Glutamatergic neuron (in vitro differentiated cells): ENCODE measurements at places on chromosomes 16 and 17.

- no peaks in the 10 kb centered on the region for H3K36me3 ChIP-seq
- no peak overlapping the region for H3K27ac ChIP-seq
- no peak overlapping the region for H3K4me3 ChIP-seq
- no peak for DNase-seq
Observed at GRCh38 chr17:45139533-45139920, 4.0 kb downstream of the ACBD4 start.

GRCh38 chr16:26365161-26365940, 673.6 kb downstream of the HS3ST4 start:
- no peak overlapping the region for H3K4me3 ChIP-seq
- DNase-seq: no peak
- H3K36me3 ChIP-seq: peaks cover 4% of the 10 kb centered on the region
- H3K27ac ChIP-seq: no peak overlapping the region

DNA sequence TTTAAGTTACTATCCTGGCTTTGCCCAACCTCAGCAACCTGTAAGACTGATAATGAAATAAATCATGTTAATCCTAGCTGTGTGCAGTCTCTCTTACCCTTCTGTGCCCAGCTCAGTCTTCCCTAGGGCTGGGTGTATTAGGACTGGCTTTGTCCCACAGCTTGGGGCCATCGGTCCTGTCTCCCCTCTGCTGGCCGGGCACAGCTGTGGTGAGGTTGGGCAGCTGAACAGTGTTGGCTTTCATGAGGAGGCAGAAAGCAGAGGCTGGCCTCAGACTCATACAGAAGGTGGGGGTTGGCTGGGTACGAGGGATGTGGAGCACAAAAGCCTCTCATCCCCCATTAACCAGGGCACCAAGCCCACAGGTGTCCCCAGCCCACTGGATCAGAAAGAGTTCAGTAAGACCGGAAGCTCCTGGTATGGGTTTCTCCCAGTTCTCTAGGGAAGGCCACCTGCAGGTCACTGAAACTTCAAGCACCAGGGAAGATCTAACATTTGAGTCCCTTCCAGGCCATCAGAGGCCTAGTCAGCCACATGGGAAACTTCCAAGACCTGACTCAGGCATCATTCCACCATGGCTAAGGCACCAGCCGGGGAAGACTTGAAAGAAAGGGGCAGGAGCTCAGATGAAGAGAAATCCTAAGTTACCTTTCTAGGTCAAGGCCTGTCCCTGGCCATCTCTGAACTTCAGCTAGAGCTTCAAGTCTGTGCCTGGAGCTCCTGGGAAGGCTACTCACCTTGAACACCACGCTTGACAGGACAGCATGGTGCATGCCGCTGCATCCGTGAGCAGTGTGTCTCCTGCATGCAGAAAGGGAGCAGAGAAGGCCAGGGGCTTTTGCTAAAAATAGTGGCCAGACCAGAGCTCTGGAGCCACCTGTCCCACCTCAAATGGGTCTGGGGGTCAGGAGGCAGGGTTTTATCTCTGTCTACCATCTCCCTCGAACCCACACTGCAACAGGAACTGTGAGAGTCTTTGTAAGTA, 8.8 kb downstream of the CNP start:
- DNase-seq: no peak
- H3K4me1 ChIP-seq: no peaks in the 10 kb centered on the region
- H3K36me3 ChIP-seq: peaks cover 5% of the 10 kb centered on the region
- peaks cover 8% of the 10 kb centered on the region for H3K27me3 ChIP-seq
- H3K27ac ChIP-seq: no peak overlapping the region
- no peak overlapping the region for H3K4me3 ChIP-seq

DNA sequence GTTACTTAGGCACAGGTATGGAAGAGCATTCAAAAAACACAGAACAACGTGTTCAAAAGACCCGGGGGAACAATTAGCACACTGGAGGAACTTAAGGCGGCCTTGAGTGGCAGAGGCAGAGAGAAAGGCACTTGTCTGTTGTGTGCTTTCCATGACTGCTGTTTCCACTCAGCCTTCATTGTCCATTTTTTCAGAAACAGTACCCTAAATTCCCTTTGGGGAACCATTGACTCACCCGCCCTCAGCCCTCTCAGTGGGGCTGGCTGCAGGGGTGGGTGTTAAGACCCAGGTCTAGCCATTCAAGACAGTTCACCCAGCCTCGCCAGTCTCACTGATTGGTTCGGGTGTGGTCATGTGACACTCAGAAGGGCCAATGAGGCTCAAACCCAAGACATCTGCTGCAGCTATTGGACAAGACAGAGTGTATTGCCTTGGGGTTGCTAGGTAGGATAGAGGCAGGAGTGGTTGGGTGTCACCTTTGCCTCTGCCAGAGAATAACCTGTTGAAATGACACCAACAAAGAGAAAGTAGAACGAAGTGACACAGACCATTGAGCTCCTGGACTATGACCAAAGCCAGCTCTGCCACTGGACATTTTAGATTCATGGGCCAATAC, 19.6 kb upstream of the CEP20 start:
- no peak overlapping the region for H3K4me3 ChIP-seq
- H3K27me3 ChIP-seq: peaks cover 2% of the 10 kb centered on the region
- no peak for DNase-seq
- H3K4me1 ChIP-seq: no peaks in the 10 kb centered on the region
- H3K27ac ChIP-seq: no peak overlapping the region

GRCh38 chr16:86151239-86151851, 252.4 kb downstream of the IRF8 start:
- no peaks in the 10 kb centered on the region for H3K4me1 ChIP-seq
- no peak overlapping the region for H3K27ac ChIP-seq
- no peak for DNase-seq

GRCh38 chr17:38943607-38944006, 18.2 kb downstream of the LASP1NB start:
- H3K4me3 ChIP-seq: no peak overlapping the region
- no peaks in the 10 kb centered on the region for H3K36me3 ChIP-seq
- DNase-seq: no peak
- H3K27ac ChIP-seq: no peak overlapping the region
- H3K27me3 ChIP-seq: no peaks in the 10 kb centered on the region

DNA sequence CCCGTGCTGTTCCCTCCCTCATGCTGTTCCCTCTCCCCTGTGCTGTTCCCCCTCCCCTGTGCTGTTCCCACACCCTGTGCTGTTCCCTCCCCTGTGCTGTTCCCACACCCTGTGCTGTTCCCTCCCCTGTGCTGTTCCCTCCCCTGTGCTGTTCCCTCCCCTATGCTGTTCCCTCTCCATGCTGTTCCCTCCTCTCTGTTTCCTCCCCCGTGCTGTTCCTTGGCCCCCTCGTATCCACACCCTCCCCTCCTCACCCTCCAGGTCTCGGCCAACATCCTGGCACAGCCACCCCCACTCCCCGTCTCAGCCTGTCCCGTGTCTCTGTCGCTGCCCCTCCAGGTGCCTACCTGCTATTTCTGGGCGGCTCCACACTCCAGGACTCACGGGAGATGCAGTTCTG, 48.5 kb upstream of the ZC3H18 start:
- peaks cover 8% of the 10 kb centered on the region for H3K27me3 ChIP-seq
- DNase-seq: no peak
- peaks cover 4% of the 10 kb centered on the region for H3K36me3 ChIP-seq
- H3K4me1 ChIP-seq: peaks cover under 1% of the 10 kb centered on the region

- no peak overlapping the region for H3K27ac ChIP-seq
- DNase-seq: no peak
- H3K27me3 ChIP-seq: peaks cover 12% of the 10 kb centered on the region
- no peaks in the 10 kb centered on the region for H3K36me3 ChIP-seq
- no peak overlapping the region for H3K4me3 ChIP-seq
Observed at GRCh38 chr17:31595666-31596381, 204.3 kb downstream of the RAB11FIP4 start.

DNA sequence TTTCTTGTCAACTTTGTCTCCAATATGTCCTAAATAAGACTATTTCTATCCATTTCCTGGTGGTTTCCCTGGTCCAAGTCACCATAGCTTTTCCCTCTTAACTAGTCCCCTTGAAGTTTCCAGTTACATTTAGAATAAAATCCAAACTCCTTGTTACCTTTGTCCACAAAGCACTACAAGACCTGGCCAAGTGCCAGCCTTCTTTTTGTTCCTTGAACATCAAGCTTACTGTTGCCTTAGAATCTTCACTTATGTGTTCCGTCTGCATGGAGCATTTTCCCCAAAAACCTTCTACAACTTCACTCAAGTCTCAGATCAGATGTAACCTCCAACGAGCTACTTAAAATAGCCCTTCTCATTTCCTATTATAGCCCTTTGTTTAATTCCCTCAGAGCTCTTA, 101.4 kb downstream of the ITFG1 start:
- DNase-seq: no peak
- H3K27ac ChIP-seq: no peak overlapping the region
- no peaks in the 10 kb centered on the region for H3K4me1 ChIP-seq
- no peaks in the 10 kb centered on the region for H3K27me3 ChIP-seq

DNA sequence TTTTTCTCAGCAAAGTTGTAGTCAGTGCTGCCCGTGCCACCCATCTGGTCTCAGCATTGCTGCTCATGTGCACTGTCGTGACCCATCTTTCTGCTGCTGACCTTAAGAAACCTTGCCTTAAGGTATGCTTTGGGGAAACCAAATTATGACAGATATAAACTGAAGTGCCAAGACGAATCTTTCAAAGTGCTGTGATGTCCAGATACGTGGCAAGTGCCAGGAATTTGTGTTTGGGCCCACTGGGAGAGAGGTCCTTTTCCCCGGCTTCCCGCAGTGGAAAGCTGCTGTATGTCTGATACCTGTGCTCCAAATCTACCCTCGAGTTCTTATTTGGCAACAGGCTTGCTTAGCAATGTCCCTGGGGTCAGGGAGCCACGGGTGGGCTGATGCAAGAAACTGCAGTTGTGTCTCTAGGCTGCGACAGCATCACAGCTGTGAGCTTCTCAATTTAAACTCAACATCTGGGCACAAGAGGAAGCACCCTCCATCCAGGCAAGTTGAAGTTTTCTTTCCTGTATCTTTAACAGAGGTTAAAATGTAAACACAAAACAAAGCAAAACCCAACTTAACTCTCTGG, 30.3 kb upstream of the TOX3 start:
- H3K36me3 ChIP-seq: no peaks in the 10 kb centered on the region
- no peaks in the 10 kb centered on the region for H3K27me3 ChIP-seq
- H3K27ac ChIP-seq: no peak overlapping the region
- DNase-seq: no peak

DNA sequence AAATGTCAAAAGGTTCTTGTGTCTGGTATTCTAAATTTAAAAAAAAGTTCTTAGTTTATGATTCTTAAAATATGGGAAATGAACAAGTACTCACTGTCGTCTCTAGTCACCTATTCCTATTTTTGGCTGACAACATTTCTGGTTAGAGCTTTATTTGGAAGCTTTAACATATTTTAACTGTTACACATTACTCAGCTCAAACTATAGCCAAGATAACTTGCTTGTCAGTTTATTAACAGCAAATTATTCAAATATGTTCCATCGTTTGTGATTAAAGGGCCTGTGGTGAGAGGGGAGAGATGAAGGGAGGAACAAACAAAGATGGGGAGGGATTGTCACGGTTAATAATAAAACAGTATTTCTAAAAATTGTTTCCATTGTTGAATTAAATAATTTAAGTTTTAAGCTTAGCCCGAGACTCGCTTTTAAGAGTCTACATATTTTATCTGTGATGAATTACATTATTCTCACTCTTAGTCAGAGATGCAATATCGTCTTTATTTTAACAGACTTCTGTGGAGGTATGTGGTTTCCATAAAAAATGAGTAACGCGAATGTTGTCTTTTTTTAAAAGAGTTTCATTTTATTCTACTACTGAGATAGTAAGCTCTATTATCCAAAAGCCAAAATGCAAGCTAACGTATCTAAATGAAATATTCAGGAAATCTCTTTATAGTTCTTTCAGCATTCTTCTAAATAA, 321.9 kb upstream of the PMFBP1 start:
- no peak overlapping the region for H3K27ac ChIP-seq
- DNase-seq: no peak
- H3K4me1 ChIP-seq: peaks cover 5% of the 10 kb centered on the region
- peaks cover 2% of the 10 kb centered on the region for H3K27me3 ChIP-seq

- no peak for DNase-seq
- H3K27me3 ChIP-seq: no peaks in the 10 kb centered on the region
- no peaks in the 10 kb centered on the region for H3K4me1 ChIP-seq
- H3K4me3 ChIP-seq: no peak overlapping the region
Observed at GRCh38 chr16:53837426-53837825, 133.5 kb downstream of the FTO start.
